ENCODE measurements at places on chromosomes 3 and 15.

DNA sequence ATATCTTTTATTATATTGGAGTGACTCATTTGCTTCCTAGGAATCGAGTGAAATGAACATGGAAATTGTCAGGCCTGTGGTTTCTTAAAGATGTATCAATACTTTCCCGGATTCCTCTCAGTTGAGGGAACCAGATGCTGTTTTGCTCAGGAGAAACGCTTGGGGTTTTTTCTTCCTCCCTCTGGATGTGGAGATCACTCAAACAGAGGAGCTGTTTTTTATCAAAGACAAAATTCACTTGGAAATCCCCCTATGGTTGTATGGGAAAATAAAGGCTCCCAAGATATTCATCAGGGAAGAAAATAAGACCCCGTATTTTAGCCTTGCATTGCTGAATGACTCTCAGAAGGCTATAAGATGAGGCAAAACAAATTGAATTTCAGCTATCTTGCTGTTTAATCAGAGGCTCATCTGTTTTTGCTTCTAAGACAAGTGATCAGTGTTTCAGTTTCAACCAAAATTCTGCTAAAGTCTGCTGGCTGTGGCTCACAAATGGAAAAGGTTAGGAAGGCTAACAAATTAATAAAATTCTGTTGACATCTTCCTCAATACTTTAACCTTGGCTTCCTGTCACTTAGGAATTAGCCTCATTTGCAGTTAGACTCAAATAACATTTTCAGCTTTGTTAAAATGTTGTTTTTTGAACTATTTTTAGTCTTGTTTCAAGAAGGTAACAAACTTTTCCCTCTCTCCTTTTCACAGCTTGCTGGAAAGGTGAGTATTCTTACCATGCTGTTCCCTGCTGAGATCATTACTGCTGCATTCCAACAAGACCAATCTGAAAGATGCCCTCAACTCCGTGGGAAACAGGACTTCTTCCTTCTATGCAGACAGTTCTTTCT, 83.6 kb downstream of the COL6A5 start:
- no peak for DNase-seq

DNA sequence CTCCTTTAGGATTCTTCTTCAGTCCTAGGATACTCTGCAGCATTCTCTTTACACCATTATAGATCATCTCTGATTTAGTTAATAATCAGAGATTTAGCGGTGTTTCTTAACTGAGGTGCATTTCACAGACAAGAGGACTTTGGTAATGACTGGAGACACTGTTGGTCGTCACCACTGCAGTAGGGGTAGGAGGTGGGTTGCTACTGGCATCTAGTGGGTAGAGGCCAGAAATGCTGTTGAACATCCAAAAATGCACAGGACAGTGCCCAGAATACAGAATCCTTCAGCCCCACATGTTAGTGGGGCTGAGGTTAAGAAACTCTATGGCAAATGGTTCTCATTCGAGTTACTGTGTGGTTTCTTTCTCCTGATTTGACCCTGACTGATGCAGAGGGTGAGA, 80.4 kb upstream of the LMCD1 start:
- DNase-seq: no peak

- no peak for DNase-seq
Measured at GRCh38 chr3:126524429-126524988, 554 bp downstream of the CHST13 start.

DNA sequence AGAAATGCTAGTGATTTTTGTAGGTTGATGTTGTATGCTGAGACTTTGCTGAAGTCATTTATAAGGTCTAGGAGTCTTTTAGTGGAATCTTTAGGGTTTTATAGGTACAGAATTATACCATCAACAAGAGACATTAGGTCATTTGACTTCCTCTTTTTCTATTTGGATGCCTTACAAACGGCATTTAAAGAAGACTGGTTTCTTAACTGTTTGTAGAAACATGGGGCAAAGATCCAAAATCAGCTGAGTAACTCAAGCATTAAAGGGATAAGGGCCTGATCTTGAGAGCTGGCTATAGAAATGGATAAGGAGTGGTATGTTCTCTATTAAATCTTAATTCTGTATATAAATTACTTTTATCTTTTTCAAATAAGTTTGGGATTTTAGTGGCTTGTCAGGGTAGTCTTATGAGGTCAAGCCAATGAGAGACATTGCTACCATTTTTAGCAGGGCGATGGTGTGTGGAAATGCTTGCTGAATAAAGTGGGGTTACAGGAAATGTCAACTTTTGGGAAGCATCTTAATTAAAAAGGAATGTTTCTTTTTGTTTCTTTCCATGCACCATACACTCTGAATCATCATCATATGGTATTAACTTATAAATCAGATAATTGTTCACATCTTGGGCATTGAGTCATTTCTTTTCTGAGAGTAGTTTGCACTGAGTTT, 197.7 kb upstream of the GBE1 start:
- no peak for DNase-seq
